ENCODE measurements at places on chromosomes 6 and 20.

- DNase-seq, result no peak
Observed at GRCh38 chr20:11457488-11457887, 460.2 kb upstream of the BTBD3 start.

GRCh38 chr6:56032715-56033260, 157.4 kb upstream of the BMP5 start:
- no peak for DNase-seq

- no peak for DNase-seq
Observed at GRCh38 chr6:157860505-157860991, 37.5 kb downstream of the SNX9 start.

GRCh38 chr20:44039147-44039546, 124.5 kb downstream of the TOX2 start:
- no peak for DNase-seq

- no peak for DNase-seq
Observed at GRCh38 chr20:1327241-1327653, 1.7 kb downstream of the SDCBP2 start.

Data from activated CD8-positive, alpha-beta memory T cell treated with anti-CD3 and anti-CD28 coated beads for 1 hour (primary cell).